ENCODE measurements at places on chromosomes 1 and 21.

DNA sequence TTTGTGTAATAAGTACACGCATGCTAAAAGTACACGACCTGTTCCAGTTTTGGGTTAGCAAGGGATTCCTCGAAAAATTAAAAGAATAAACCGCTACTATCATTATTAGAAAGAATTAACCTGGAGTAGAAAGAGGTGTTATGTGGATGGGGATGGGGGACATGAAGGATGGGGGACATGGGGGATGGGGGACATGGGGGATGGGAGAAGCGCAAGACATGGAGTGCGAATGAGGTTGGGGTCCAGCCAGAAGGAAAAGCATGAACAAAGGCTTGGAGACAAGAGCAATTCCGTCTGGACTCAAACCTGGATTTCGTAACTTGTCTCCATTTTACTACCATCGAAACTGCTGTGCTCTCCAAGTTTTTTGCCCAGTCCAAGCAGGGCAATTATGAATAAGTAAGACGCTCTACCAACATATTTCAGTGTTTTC, 591 bp upstream of the KDM1A start:
- no peak for DNase-seq

- no peak for DNase-seq
These were observed 22.0 kb downstream of the LRRC42 start for GRCh38 chr1:53968125-53968513.

GRCh38 chr1:231091831-231092301, 51.8 kb upstream of the FAM89A start:
- peak; percentile 42 for DNase-seq

- no peak for DNase-seq
These were observed 54.4 kb upstream of the EDN2 start for GRCh38 chr1:41538741-41539417.

- no peak for DNase-seq
These were observed 40.1 kb upstream of the ADGRL2 start for GRCh38 chr1:81760477-81761097.

- DNase-seq: no peak
These were observed 24.7 kb downstream of the RGS1 start for GRCh38 chr1:192600275-192600674.

DNA sequence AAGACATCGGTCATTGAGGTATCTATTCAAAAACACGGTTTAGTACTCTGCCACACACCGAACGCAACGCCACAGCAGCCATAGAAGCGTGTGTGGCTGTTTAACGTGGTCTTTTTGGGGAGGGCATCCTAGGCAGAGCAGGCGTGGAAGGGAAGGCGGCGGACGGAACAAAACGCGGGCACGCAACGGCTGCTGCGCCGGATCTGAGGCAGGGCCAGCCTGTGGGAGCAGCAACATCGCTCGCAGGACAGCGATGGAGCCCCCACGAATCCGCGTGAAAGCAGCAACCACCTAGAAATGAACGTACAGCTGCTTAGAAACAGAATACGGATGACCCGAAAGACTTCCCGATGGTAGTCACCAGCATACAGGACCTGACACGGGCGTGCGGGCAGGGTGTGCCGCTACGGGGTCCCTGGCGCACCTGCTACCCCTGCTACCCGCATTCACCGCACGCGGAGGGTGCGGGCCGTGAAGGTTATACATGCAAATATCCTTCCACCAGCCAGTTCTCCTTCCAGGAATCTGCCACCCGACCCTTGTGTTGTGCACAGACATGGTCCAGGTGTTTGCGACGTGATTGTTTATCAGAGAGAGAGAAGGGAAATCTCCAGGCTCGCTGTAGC, 114.4 kb upstream of the COL6A1 start:
- DNase-seq: no peak

DNA sequence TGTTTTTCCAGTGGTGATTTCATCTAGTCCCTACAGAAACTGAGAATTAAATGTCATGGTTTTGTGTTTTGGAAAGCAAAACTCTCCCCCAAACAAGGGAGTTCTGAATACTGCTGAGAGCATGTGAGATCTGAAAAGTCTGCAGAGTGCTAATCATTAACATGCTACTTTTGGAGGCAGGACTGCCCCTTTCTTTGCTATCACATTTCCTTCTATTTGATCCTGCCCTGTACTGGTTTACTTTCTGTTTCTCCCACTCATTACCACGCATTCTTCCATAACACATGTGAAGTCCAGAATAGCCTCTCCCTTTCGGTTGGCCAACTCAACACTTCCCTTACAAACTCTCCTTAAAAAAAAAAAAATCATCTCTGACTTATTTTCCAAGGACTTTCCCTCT, 63.6 kb downstream of the GADD45A start:
- no peak for DNase-seq

Data from nephron progenitor cell (in vitro differentiated cells).